Karpas-422 (cell line): ENCODE measurements at places on chromosomes 5 and 9. TPM values are rescaled to one million over a fixed set of nuclear protein-coding genes. Genes with fewer than 3 reads are reported as not detected.

Gene SLC4A9
- total RNA-seq, result not detected in 2 replicates

GRCh38 chr9:97502222-97502983 lies 937 bp downstream of the TMOD1 start:
- peaks cover 26% of the 10 kb centered on the region for H3K4me1 ChIP-seq
- H3K27ac ChIP-seq, result no peak overlapping the region
- no peaks in the 10 kb centered on the region for H3K36me3 ChIP-seq
- H3K27me3 ChIP-seq, result no peaks in the 10 kb centered on the region

Gene BRD3OS
- 41.0 and 49.5 TPM in 2 replicates for total RNA-seq

GRCh38 chr5:139382807-139383206 lies 290 bp downstream of the SLC23A1 start:
- no peaks in the 10 kb centered on the region for H3K27me3 ChIP-seq
- H3K27ac ChIP-seq, result no peak overlapping the region
- DNase-seq, result no peak

DNA sequence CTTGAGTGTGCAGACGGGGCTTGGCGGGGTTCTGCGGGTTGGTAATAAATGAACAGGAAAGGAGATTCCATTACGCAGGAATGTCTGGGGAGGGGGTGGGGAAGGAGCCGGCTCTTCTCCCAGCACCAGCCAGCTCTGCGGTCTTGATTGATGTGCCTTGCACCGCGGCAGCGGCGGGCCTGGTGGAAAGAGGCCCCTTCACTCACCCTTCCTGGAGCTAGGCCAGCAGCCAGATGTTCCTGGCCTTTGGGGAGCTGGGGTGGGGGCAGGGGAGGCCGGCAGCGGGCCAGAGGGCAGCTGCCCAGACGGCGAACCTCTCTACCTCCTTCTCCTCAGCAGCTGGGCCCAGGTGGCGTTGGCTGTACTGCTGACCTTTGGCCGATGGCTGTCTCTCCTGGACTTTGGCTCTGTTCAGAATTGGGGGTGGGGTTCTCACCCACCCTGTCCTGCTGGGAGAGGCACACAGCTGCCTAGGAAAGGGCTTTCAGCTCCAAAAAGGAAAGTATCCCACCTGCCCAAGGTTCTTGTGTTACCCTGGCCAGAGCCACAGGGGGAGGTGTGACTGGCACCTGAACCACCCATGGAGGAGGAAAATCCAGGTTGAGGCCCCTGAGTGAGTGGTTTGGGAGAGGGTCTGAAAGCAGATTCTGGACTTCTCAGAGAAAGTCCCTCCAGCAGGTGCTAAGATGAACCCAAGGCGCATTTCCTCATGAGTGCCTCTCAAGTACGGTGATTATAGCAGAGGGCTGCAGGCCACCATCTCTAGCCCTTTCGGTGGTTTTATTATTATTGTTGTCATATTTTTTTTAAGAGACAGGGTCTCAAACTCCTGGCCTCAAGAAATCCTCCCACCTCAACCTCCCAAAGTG lies 58.0 kb upstream of the SYNPO start:
- no peak for DNase-seq
- no peaks in the 10 kb centered on the region for H3K36me3 ChIP-seq
- no peak overlapping the region for H3K27ac ChIP-seq
- H3K4me3 ChIP-seq, result no peak overlapping the region
